ENCODE measurements at places on chromosomes 5 and 9.

- DNase-seq, result no peak
These were observed 12.5 kb upstream of the NOTCH1 start for GRCh38 chr9:136558373-136558772.

DNA sequence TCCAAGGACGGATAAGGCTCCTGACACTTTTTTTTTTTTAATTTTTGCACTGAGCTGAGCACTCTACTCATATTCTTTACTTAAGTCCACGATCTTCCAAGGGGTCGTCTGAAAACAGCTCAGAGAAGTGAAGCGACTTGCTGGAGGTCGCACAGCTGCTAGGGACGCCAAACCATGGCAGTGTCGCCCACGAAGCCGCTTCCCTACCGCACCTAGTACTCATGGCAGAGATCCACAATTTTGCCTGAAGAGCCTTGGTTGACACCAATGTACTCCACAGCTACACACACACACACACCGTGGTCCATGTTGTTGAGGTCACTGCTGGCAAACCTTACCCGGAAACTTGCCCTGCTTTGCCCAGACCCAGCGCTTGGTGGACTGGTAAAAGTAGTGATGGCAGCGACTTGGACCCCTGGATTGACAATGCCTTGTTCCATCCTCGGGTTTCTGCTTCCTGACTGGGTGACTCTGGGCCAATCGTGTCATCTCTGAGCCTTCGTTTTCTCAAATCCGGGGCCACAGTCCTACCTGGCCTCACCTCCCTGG, 521 bp upstream of the SLIT3 start:
- no peak for DNase-seq

DNA sequence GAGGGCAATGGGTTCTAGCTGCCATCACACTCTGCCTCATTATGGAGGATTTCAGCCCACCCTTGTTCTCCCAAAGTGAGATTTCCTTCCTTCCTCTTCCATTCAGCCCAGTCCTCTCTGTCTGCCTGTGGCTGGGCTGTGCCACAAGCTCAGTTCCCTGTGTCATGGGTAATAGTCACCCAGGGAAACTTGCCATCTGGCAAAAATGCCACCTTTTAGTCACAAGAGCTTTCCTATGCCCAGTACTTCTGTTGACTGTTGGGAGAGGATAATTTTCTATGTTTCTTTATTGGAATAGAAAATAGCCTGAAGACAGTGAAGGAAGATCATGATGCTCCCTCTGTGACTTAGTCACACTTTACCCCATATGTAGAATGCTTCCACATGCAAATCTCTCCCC, 71.4 kb downstream of the TLR4 start:
- no peak for DNase-seq

- DNase-seq, result no peak
These were observed 286.1 kb downstream of the RAB3C start for GRCh38 chr5:58868931-58869330.

DNA sequence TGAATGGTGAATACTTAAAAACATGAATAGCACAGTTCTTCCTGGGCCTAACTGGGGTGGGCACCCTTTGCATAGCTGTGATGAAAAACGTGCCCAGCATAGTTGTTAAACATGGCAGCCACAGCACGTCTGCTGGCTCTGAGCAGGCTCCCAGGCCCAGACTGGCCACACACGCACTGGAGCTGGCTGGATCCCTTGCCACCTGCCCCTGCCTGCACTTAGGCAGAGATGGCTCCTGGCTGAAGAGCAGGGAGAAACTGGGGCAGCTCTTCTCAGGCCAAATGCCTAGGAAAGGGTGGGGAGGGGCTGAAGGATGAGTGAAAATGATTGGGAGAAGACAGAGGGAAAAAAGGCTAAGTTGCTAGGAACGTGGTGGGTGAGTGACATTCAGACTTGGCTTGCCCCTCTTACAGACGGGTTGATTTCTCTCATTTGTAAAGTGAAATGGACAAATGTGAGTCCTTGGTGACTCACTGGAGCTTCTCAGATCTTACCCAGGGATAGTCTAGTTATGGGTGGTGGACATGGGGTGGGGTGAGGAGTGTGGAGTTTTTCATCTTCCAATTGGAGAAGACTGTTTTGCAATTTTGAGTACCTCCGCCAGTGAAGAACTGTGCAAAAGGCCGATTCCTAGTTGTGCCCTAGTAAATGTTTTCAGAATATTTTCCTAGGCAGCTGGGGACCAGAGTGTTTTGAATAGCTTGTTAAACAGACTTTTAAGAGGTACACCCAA, 42.4 kb downstream of the TRIO start:
- DNase-seq, result no peak

DNA sequence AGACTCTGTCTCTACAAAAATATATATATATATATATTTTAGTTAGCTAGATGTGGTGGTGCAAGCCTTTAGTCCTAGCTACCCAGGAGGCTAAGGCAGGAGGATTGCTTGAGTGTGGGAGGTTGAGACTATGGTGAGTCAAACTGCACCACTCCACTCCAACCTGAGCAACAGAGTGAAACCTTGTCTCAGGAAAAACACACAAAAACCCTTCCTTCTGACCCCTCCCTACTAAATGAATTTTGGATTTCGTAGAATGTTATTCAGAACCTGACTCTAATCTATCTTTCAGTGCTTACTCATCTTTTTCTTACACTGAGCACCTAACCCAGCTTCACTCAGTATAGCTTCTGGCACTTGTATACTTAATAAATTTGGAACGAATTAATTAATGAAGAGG, 35.2 kb upstream of the IL7R start:
- no peak for DNase-seq

DNA sequence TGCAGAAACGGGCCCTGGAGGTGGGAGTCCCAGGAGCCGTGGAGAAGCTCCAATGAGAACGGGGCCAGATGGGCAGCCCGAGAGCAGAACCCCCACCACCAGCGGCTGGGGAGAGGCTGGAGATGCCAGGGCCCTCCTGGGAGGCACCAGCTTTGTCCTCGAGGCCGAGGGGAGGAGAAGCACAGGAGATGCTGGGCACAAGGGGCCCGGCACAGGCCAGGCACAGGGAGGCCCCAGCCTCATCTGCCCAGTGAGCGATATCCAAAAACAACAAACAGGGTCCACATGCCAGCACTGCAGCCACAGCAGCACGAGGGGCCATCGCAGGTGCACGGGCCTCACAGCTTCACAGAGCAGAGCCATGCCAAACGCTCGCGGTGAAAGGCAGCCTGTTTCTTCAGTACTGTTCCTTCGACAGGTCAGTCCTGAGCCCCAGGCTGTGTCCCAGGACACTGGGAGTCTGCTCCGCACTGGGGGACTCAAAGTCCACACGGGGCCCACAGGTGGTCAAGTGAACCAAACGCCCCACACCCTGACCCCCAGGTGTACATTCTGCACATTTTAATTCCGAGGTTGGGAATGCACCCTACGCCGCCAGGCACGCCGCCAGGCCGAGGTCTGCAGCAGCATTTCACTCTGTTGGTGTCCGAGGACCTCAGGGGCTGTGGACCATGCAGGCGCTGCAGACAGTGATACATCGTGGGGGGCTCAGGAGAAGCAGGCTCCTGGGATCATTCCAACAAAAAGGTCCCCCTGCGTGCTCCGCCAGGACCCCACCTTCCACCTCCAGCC, 9.5 kb downstream of the LPCAT1 start:
- DNase-seq, result peak; percentile 45

- no peak for DNase-seq
These were observed 235.6 kb downstream of the SPOCK1 start for GRCh38 chr5:137263371-137264005.

- peak; percentile 45 for DNase-seq
These were observed 7.7 kb downstream of the CCNI2 start for GRCh38 chr5:132754947-132755346.

DNA sequence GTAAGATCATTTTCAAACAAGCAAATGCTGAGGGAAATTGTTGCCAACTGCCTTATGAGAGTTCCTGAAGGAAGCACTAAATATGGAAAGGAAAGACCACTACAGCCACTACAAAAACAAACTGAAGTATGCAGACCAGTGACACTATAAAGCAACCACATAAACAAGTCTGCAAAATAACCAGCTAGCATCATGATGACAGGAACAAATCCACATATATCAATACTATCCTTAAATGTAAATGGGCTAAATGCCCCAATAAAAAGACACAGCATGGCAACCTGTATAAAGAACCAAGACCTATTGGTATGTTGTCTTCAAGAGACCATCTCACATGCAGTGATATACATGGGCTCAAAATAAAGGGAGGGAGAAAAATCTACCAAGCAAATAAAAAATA, 113.2 kb downstream of the DTWD2 start:
- DNase-seq, result no peak

DNA sequence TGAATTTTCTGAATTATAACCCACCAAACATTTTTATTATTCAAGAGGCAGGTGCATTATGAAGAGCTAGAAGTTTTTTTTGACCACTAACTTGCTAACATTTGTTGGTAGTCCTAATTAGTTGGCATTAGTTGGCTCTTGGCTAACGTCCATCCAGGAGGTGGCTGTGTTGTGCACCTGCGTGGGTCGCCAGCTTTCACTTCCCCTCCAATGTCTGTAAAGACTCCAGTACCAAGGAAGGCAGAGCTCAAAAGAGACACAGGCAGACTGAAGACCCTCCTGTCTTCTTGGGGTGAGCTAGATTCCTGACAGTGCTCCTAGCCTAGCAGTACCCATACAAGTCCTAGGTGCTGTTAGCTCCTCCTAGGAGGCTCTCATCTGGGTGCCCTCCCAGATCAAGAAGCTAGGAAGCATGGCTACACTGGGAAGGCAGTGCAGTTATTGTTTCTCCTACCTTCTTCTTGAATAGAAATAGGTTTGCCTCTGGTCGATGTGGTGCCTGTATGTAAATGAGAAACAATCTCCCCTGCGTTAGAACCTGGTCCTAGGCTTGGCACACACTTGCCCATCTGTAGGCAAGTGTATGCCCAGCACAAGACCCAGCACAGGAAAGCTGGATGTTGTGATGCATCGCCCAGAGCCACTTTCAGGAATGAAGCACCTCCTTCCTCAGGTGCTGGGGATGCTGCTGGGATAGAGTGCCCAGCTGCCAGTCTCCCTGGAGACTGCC, 190.9 kb downstream of the ICE1 start:
- DNase-seq, result no peak

DNA sequence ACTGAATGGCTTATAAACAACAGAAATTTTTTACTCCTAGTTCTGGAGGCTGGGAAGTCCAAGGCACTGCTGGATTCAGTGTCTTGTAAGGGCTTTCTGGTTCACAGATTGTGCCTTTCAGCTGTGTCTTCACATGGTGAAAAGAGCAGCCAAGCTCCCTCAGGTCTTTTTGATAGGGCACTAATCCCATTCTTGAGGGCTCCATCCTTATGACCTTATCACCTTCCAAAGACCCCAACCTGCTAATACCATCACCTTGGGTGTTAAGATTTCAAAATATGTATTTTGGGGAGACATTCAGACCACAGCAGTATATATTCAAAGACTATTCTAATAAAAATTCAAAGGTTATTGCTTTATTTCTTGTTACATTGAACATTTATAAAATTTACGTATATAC, 16.5 kb upstream of the POC5 start:
- DNase-seq, result no peak

- DNase-seq, result no peak
These were observed 1.6 kb downstream of the SKP1 start for GRCh38 chr5:134174841-134175839.

DNA sequence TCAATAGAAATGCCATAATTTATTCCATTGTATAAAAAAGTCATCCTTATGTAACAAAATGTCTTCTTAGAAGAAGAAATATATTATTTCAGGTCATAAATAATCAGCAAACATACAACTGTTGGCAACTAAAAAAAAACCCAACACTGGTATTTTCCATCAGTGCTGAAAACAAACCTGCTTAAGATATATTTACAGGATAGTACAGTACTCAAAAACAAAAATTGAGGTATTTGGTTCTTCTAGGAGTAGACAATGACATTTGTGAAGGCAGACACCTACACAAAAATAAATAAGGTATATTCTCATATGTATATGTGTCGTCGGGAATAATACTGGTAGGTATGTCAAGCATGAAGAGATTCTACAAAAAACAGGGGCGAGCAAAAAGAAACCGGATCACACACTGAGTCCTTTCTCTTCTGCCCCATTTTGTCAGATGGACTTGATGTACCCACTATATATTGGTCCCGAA, 2.9 kb downstream of the DUSP1 start:
- no peak for DNase-seq

GRCh38 chr5:75847561-75848021, 130.4 kb upstream of the POC5 start:
- no peak for DNase-seq

- DNase-seq, result no peak
These were observed 8.2 kb upstream of the NIPAL4 start for GRCh38 chr5:157451806-157452205.

DNA sequence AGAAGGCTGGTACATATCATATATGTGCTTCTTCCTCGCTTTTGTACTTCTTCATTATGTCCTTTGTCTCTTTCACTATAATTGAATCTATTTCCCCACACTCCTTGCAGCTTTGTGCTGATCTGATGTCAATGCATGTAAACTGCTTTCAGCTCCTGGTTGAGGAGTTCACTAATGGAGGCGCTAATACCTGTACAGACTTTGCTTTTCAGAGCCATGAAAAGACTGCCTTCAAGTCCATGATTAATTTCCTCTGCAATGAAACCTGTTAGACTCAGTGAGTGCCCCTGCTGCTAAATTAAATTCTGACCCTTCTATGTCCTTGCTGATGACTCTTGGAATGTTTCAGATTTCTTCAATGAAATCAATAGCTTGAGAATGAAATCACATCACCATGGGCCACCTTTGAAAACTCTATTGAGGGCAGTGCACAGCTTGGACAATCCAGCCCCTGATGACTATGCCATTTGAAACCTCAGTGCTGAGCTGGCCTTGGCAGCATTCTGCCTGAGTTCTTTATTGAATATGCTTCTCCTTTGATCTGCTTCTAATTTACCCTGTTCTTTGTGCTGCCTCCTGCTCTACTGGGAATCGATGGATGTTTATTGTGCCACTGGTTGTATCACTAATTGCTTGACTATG, 358.2 kb upstream of the DMAC1 start:
- DNase-seq, result no peak

DNA sequence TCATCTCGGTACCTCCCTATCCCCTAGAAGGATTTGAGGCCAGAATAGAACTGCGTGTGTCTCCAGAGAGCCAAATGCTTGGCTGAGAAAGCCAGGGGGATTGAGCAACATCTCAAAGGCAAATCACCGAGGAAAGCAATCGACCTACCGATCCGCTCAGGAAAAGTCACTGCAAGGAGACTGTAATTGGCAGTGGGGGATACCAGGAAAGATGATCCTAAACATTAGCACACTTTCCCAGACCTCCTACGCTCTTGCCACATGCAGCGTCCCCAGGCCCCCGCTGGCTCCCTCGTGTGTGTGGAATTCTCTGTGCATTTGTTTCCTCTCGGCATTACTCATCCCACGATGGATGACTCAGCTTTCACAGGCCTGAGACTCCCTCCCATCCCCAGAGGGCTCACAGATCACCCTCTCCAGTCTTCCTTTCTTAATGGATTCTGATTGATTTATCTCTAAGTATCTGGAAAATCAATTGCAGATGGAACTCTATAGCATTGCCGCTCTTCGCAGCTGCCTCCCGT, 82.2 kb upstream of the ICE1 start:
- peak; percentile 28 for DNase-seq

GRCh38 chr9:116271991-116272390, 118.4 kb downstream of the PAPPA start:
- DNase-seq, result no peak

- DNase-seq, result no peak
These were observed 86.2 kb downstream of the PTPN3 start for GRCh38 chr9:109411798-109412352.
